ENCODE measurements at places on chromosomes 1 and 21.

DNA sequence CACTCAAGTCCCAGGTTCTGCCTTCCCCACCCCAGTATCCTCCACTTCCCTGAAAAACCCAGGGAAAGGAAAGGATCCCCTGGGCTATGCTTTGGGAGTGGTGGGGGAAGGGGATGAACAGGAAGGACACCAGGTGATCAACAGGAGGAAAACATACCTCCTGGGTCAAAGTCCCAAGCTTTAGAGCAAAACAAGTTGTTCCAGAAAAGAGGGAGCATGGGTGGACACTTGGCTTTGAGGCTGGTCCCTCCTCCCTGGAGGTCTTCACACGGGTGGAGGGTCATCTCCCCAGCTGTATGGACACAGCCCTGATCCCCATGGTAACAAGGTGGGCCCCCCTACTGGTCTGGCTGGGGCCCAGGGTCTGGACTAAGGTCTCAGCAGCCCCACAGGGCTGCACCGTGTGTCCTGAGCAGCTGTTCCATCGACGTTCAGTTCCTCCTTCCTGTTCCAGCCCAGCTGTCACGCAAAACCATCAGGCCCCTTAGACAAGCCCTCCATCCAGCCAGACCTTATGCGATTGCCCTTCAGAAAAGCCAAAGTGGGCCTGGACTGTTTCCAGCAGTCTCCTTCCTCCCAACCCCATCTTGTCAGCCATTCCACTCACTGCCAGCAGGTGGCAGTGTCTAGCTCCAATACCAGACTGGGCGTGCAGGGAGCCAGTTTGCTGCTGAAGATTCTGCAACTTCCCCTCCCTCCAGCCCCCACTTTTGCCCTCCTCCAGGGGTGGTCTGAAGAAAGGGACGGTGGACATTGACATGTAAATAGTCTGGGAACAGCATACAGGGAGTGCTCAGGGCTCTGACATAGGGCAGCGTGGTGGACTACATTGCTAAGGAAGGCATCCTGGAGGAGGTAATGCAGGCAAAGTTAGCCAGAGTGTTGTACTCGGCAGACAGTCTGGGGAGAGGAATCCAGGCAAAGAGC is 2.9 kb upstream of the PDZK1IP1 start:
- peak; percentile 37 for DNase-seq

DNA sequence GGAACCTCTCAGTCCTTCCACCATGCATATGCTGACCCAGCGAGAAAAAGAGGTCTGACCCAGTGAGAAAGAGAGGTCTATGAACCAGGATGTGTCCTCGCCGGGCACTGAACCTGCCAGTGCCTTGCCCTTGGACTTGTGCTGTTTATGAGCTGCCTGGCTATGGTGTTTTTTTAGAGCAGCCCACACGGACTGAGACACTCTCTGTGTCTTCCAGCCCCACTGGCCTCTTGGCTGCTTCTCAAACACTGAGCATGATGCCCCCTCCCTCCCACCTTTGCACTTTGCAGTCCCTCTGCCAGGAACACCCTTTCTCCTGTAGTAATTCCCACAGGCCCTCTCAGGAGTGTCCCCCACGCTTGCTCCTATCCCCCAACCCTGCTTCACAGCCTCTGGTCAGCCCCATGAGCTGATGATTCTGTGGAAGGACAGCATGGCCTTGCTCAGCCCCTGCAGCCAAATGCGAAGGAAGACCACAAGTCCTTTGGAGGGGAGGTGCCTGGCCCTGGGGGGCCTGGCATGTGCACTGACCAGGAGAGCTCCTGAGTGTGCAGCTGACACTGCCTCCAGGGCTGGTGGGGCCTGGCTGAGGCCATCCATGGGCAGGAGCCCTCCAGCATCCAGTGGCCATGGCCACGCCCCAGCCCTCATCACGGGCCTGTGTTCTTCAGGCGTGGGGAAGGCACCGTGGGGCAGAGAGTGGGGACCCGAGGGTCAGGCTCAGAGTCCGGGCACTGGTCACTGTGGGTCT is 23.8 kb downstream of the WNT3A start:
- no peak for DNase-seq

DNA sequence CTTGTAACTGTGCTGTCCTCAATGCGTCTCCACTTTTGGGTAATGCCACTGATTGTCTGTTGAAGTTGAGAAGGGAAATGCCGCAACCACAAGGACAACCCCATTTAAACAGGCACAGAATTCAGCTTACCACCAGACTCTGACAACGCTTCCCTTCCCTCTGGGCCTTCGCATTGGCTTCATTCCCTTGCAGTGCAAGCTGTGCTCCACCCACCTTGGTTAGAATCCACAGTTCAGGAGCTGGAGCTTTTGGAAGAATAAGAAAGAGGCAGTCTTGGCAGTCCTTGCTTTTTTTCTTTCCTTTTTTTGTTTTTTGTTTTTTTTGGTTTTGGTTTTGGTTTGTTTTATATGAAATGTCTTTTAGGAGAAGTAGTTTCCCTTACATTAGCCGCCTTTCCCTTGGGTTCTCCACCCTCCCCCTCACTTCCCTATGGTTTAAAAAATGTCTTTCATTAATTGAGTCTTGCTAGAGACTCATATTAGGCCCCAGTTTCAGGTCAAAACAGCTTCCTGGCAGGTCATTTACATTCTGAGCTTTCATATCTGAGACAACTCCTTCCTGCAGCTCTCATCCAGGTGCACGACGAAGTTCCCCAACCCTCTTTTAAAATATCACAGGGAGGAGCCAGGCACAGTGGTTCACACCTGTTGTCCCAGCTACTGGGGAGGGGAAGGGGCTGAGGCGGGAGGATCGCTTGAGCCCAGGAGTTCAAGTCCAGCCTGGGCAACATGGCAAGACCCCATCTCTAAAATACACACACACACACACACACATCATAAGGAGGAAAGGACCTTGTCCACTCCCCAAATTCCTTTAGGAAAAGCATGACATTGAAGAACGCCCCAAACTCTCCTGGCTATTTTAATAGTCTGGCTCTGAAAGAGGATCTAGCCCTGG is 20.7 kb upstream of the LAX1 start:
- DNase-seq = no peak

DNA sequence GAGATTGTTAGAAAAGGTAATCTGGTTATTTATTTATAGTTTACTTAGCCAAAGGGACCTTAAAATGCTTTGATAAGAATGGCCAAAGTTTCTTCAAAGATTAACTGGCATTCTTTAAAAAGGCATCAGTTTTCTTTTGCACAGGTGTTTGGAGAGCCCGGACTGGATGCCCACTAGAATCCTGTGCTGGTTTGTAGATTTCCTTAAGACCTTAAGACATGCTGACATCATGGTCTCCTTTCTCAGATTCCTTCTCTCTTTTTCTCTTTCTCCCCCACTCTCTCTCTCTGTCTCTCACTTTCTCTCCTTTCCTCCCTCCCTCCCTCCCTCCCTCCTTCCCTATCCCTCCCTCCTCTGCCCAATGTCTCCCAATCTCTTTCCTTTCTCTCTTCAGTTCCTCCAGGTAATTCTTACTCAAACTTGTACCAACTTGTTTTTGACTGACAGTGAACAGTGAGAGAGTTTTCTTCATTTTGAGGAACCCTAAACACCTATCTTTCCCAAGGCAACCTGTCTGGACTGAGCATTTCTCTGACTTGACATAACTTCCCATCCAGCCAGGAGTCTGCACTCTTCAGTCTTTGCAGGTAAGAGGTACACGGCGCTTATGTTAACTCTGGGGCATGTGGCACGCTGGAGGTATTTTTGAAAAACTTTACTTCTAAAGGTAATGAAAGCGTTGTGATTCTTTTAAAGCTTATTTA is at the start of gene KCNJ15:
Gene KCNJ15, plus strand, starts transcription at position 393 of the 704 bp plus-strand sequence. CDS start 42,271 bp downstream, outside the sequence.
- no peak for DNase-seq

DNA sequence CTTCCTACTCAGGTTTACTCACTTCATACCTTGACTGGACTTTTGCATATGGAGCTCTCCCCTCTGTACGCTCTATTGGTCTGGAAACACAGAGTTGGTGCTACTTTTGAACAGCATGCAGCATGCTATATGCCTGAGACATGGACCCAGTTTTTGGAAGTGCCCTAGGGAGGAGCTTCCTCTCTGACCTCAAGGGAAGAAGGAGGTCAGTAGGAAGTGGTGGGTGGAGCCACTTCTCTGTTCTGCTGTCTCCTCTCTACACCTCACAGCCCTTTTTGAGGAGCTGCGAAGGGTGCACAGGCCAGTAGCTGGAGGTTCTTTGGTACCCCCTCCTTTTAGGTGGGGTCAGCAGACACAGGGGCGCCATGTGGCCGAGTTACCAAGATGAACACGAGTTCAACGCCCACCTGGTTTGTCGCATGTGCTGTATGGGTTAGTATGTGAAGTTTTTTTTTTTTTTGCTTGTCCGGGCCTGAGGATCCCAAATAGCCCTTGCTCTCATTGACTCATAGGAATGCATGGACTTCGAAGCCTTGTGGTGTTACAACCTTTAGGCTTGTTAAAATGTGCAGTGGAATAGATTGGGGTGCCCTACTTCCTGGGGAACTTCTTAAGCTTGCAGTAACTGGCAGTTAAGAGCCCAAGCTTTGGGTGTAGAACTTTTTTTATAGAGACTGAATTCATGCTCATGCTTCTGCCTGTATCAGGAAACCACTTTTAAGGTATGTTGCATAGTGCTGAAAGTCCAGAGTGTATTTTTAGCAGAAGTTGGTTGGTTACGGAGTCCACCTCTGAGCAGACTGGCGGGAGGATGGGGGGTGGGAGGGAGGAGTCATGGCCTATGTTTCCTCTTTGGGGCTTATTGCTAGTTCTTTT is 10.7 kb downstream of the MACF1 start:
- DNase-seq = no peak

All from activated CD4-positive, CD25-positive, alpha-beta regulatory T cell (primary cell).